ENCODE measurements at places on chromosomes 13 and 19.

GRCh38 chr13:95121516-95121915, 179.7 kb downstream of the ABCC4 start:
- no peak overlapping the region for H3K27ac ChIP-seq
- H3K27me3 ChIP-seq, result no peaks in the 10 kb centered on the region
- peaks cover 10% of the 10 kb centered on the region for H3K4me1 ChIP-seq
- H3K36me3 ChIP-seq, result no peaks in the 10 kb centered on the region

GRCh38 chr13:91247768-91248167, 99.7 kb upstream of the MIR17HG start:
- no peaks in the 10 kb centered on the region for H3K36me3 ChIP-seq
- H3K27ac ChIP-seq, result no peak overlapping the region
- peaks cover 78% of the 10 kb centered on the region for H3K27me3 ChIP-seq
- H3K4me3 ChIP-seq, result no peak overlapping the region

GRCh38 chr13:110874508-110874960, 40.3 kb downstream of the ANKRD10 start:
- peaks cover 5% of the 10 kb centered on the region for H3K36me3 ChIP-seq
- peaks cover 12% of the 10 kb centered on the region for H3K4me1 ChIP-seq
- peak; percentile 80 for DNase-seq
- no peak overlapping the region for H3K27ac ChIP-seq

DNA sequence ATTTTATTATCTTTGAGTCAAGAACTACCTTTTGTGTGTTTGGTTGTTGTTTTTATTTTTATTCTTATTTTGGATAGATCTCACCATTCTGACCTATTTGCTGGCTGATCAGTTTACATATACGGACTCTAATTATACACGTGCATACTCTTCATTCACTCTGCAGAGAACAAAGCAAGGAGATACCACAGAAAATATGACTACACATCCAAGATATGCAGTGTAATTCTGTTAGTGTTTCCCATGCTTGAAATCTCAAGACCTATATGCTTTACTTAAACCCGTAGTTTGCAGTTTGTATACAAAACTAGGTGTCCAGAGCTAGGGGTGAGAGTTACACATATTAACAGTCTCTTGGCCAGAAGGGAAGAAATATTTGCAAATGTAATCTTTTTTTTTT, 205.5 kb downstream of the DCLK1 start:
- H3K36me3 ChIP-seq, result peaks cover 5% of the 10 kb centered on the region
- no peak overlapping the region for H3K27ac ChIP-seq
- H3K27me3 ChIP-seq, result no peaks in the 10 kb centered on the region
- no peak overlapping the region for H3K4me3 ChIP-seq
- peaks cover 17% of the 10 kb centered on the region for H3K4me1 ChIP-seq

DNA sequence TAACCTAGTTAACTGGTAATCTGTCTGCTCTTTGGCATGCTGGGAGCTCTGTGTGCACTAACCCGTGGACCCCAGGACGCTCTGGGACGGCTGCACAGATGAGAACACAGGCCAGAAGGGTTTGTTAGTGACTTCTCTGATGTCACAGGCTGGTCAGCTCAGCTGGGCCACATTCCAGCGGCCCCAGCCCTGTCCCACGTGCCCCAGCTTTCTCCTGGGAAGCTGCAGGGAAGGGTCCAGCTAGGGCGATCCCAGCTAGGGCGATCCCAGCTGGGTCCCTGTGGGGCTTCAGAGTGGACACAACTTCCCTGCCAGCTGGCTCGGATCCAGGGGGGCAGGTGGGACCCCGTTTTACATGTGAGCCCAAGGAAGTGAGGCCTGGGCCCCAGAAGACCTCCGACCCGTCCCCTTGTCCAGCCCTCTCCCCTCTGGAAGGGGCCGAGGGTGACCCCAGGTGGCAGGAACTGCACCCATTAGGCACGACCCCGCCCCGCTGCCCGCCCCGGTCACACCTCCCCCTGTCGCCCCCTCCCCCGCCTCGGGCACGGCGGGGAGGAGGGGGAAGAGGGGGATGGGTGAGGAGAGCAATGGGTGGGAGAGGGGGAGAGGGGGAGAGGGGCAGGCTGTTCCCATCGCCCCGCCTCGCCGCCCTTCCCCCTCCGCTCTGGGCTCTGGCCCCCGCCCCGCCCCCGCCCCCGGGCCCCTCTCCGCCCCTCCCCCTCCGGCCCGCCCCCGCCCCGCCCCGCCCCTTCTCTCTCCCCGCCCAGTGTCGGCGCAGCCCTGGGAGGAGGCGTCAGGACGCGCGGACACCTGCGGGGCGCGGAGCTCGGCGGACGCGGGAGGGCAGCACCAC, 75.2 kb upstream of the MCF2L start:
- no peaks in the 10 kb centered on the region for H3K4me1 ChIP-seq
- H3K27ac ChIP-seq, result no peak overlapping the region
- H3K27me3 ChIP-seq, result no peaks in the 10 kb centered on the region
- peak; percentile 23 for DNase-seq
- H3K36me3 ChIP-seq, result no peaks in the 10 kb centered on the region

GRCh38 chr13:38042771-38043170, 173.2 kb upstream of the TRPC4 start:
- H3K27ac ChIP-seq, result no peak overlapping the region
- no peaks in the 10 kb centered on the region for H3K4me1 ChIP-seq
- H3K4me3 ChIP-seq, result no peak overlapping the region
- no peaks in the 10 kb centered on the region for H3K36me3 ChIP-seq

DNA sequence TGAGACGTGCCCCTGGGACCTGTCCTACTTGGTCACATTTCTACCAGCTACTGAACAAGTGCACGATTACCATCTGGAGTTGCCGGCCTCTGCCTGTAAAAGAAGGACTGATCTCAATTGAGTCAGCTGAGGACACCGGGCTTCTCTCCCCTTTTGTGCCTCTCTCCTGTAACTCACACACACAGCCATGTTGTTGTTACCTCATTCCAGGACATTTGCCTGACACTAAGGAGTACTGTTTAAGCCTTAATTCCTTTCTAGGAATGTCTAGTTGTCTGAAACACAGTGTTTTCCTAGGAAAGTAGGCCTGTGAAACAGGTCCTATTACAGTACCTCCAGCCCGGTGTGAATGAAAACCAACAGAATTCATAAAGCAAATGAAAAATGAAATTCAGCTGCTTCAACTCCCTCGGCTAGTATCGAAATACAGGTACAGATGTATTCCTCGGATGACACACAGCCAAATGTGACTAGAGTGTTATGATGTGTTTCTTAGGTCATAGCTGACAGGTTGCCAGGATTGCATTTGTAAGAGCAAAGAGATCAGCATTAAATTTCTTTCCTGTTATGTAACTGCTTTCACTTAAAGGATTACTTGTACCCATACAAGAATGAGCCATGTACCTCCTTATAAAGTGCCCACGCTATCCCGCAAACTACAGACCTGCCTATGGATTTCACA, 152.0 kb upstream of the IRS2 start:
- no peak overlapping the region for H3K4me3 ChIP-seq
- H3K36me3 ChIP-seq, result no peaks in the 10 kb centered on the region
- no peaks in the 10 kb centered on the region for H3K4me1 ChIP-seq
- H3K27ac ChIP-seq, result no peak overlapping the region
- no peaks in the 10 kb centered on the region for H3K27me3 ChIP-seq
- peak; percentile 87 for DNase-seq

- H3K27me3 ChIP-seq, result no peaks in the 10 kb centered on the region
- DNase-seq, result peak; percentile 70
- H3K36me3 ChIP-seq, result no peaks in the 10 kb centered on the region
- H3K27ac ChIP-seq, result peak within 1 kb of the TSS; percentile 4
- peak within 1 kb of the TSS; percentile 85 for H3K4me3 ChIP-seq
Observed at GRCh38 chr19:35935911-35936737, at the start of gene LRFN3. Gene LRFN3 (plus strand): TSS chr19:35936374. CDS start chr19:35939426, 3,052 bp downstream.

GRCh38 chr13:73136776-73137175, 78.0 kb downstream of the KLF5 start:
- no peak for DNase-seq
- peaks cover 16% of the 10 kb centered on the region for H3K4me1 ChIP-seq

DNA sequence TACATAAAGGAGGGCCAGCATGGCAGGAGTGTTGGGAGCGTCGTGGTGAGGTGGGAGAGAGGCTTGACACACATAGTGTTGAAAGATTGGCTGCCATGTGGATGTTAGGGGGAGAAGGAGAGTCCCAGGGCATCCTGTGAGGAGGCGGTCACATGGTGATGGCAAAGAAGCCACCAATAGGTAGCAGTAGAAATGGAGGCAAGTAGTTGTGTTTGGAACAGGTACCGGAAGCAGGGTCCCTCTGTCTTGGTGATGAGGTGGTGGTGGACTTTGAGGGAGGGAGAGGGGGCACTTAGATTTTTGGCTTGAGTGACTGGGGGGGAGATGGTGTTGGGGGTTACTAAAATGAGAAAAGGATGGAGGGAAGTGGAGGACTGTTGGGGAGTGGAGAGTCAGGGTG, 193.2 kb upstream of the RNF113B start:
- H3K4me1 ChIP-seq, result peaks cover 5% of the 10 kb centered on the region
- no peak overlapping the region for H3K27ac ChIP-seq
- DNase-seq, result no peak
- H3K36me3 ChIP-seq, result peaks cover 19% of the 10 kb centered on the region

DNA sequence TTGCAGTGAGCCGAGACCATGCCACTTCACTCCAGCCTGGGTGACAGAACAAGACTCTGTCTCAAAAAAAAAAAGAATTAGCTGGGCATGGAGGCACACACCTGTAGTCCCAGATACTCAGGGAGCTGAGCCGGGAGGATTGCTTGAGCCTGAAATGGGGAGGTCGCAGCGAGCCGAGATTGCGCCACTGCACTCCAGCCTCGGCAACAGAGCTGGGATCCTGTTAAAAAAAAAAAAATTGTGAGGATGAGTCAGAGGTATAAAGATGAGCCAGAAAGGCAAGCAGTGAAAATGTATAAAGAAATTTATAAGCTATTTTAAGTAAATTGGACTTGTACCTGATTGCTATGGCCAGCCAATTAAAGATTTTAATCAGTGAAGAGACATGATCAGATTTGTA, 21.1 kb downstream of the KBTBD6 start:
- H3K27ac ChIP-seq, result peak overlapping the region; percentile 49
- H3K4me1 ChIP-seq, result peaks cover 5% of the 10 kb centered on the region
- peak; percentile 72 for DNase-seq
- no peaks in the 10 kb centered on the region for H3K36me3 ChIP-seq
- no peak overlapping the region for H3K4me3 ChIP-seq

DNA sequence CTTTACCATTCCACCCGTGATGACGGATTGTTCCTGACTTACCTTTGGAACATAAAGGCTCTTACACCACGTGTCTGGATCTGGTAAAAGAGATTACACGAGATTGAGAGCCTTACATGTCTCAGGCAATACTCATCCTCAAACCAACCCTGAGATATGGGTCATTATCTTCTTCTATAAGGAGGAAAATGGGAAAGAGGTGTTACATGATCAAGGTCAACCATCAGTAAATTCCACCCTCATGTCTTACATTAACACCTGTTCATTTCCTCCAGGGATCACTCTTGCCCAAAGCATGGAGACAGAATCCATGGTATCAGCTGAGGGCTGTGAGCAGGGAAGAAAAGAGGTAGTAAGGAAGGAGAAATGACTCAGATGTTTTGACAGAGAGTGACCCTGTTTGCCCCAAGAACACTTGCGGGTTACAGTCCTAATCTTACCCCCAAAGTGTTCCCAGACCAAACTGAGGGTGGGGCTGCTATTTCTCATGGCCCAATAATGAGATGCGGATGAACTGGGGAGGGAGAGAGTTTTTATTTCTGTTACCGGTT, 19.6 kb downstream of the LILRB4 start:
- H3K27ac ChIP-seq, result no peak overlapping the region
- H3K4me1 ChIP-seq, result no peaks in the 10 kb centered on the region
- no peaks in the 10 kb centered on the region for H3K36me3 ChIP-seq
- DNase-seq, result no peak
- H3K4me3 ChIP-seq, result no peak overlapping the region

- peaks cover 59% of the 10 kb centered on the region for H3K36me3 ChIP-seq
- DNase-seq, result peak; percentile 79
- H3K27me3 ChIP-seq, result no peaks in the 10 kb centered on the region
- H3K4me1 ChIP-seq, result peaks cover 9% of the 10 kb centered on the region
Observed at GRCh38 chr19:18453269-18454024, 15.5 kb upstream of the ISYNA1 start.

DNA sequence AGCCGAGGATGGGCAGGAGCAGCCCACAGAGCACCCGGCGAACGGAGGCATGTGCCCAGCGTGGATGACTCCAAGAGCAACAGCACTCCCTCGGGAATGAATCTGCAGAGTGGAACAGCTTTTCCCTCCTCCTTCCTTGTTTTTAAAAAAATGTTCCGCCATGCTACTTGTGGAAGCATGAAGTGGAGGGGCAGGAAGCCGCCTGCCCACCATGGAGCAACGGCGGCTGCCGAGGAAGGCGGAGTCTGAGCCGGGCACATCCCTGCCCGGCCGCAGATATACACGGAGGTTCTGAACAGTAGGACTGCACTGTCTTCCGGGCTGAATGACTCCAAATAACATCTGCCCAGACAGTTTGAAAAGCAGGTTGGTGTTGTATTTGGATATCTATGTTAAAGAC, 65.2 kb downstream of the SOX1 start:
- H3K4me1 ChIP-seq, result no peaks in the 10 kb centered on the region
- H3K27me3 ChIP-seq, result peaks cover 21% of the 10 kb centered on the region
- no peak overlapping the region for H3K4me3 ChIP-seq
- no peak overlapping the region for H3K27ac ChIP-seq
- no peak for DNase-seq

DNA sequence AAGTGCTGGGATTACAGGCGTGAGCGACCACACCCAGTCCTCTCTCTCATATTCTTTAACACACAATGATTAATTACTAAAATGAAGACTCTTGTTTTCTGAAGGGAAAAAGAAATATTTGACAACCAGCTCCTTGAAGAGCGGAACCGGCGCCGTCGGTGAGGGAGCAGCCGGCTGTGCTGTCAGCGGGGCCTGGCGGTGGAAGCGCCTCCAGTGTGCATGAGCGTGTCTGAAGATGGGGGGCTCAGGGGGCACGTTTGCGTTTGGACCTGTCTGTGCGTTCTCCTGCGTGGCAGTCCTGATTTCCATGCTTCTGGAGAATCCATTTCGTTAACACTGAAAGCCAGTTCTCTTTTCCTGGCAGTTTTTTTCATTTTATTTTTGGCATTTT, 7.3 kb upstream of the NDUFS7 start:
- DNase-seq, result no peak
- H3K36me3 ChIP-seq, result peaks cover 29% of the 10 kb centered on the region
- H3K27ac ChIP-seq, result no peak overlapping the region
- H3K4me3 ChIP-seq, result no peak overlapping the region
- no peaks in the 10 kb centered on the region for H3K27me3 ChIP-seq

DNA sequence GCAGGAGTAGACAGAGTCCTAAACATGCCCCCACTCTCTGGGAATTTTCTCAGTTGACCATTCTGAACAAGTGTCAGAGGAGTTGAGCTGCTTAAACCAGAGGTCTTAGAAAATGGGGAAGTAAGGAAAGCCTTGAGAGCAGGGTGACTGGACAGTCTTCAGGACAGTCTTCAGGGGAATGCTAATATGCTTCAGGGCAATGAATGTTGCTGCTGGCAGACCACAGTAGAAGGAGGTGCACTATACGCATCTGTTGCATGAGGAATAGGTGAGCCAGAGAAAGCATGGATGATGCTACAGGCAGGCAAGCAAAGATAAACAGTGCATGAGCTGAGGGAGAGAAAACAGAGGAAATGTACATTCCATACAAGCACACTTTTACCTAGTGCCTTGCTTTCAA, 196.6 kb upstream of the GPR12 start:
- H3K4me1 ChIP-seq, result no peaks in the 10 kb centered on the region
- H3K4me3 ChIP-seq, result no peak overlapping the region
- H3K27me3 ChIP-seq, result peaks cover 38% of the 10 kb centered on the region

All from MCF 10A (cell line).